ENCODE measurements at places on chromosomes 5 and 9.

DNA sequence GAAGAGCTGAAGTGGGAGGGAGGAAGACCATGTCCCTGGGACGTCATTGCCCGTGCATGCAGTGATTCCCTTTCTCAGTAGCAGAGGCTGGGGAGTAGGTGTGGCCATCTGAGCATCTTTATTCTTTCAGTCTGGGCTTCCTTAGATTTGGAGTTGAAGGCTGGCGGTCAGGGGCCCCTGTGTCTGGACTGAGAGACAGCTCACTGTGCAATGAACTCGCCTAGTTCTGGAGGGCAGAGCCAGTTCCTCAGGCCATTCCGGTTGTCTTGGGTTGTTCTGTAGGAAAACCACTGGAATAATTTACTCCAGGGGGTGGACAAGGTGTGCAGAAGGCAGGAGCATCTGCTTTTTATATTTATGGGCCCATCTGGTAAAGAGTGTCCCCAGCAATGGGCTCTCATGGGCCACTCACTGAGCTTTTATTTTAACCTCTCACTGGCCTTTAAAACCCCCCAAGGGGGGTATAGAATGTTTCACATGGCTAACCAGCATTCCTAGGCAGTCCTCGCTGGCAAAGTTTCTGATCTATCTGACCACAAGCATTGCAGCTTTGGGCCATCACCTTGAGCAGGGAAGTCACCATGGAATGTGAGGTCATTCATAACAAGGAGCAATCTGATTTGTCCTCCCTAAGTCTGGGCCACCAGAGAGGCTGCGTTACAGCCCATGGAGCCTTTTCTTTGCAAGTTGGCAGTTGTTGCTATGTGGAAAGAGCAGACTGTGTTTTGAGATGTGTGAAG lies 9.2 kb downstream of the STC2 start:
- DNase-seq: no peak

DNA sequence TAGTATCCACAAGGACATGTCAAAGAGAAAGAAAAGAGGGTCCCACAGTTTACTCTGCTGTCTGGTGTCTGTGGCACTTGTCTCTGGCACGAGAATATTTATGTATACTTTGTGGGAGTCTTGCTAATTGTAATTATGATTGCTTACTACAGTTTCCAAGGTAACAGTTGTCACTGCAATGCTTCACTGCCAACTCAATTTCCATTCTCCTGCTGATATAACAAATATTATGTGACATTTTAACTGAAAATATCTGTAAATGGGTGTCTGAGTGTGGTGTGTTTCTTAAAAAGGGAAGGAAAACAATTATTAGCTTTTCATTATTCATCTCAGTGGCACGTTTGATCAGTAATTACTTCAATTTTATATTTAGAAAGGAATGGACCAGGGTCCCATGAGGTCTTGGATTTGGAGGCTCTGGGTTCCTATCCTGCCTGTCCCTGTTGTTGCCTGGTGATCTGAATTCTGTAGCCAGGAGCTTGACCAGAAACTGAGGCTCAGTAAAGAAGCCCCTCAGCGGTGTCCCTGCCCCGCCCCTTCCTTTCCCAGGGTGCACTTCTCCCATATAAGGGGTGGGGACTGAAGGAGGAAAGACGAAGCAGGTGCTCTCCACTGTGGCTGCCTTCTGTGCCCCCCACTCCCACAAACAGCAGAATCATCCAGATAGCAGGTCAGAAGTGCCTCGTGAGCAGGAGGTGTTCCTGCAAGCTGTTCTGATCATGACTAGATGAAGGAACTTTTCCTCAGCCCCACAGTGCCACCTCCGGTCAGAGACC lies 137.3 kb upstream of the KIF2A start:
- DNase-seq: no peak

- DNase-seq: no peak
These were observed 122.0 kb upstream of the STC2 start for GRCh38 chr5:173450188-173450587.

GRCh38 chr5:103938146-103938695 lies 375.6 kb upstream of the NUDT12 start:
- DNase-seq: no peak

GRCh38 chr9:126663661-126664072 lies 49.9 kb downstream of the LMX1B start:
- DNase-seq: no peak

GRCh38 chr5:143412661-143413342 lies 9.3 kb upstream of the NR3C1 start:
- DNase-seq: no peak

DNA sequence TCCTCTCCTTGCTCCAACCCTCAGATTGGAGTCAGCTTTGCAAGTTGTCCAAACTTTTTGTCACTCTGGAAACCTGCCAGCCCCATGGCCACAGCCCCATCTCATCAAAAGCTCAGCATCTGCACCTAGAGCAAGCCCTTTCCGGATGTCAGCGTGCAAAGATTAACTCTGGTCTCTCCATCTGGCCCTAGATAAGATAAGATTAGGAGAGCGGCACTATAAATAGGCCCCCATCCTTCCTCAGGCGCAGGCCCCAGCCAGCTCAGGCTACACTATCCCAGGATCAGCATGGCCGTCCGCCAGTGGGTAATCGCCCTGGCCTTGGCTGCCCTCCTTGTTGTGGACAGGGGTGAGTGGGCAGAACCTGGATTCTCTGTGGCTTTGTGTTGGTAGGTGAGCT lies at the start of gene SPINK4:
TSS of gene SPINK4 (plus strand) at position 247 of the 400 bp plus-strand sequence. CDS start at position 289, 42 bp downstream.
- DNase-seq: no peak

DNA sequence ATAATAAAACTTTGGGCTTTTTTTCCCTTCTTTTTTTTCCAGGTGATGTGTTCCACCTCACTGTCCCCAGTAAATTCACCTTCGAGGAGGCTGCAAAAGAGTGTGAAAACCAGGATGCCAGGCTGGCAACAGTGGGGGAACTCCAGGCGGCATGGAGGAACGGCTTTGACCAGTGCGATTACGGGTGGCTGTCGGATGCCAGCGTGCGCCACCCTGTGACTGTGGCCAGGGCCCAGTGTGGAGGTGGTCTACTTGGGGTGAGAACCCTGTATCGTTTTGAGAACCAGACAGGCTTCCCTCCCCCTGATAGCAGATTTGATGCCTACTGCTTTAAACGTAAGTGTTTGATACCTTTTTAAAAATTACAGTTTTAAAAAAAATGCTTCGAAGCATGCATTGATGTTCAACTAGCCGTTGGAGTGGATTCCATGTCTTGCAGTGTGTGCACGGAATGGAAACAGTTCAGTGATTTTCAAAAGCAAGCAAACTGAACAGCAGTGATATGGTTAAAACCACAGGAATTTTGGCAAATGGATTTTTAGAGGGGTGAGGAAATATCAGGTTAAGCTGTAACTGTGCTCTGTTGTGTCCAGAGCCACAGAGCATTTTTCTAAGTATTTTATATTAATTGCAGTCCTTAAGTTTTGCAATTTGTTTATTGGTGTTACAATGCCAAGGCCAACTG lies 40.7 kb downstream of the VCAN start:
- no peak for DNase-seq

DNA sequence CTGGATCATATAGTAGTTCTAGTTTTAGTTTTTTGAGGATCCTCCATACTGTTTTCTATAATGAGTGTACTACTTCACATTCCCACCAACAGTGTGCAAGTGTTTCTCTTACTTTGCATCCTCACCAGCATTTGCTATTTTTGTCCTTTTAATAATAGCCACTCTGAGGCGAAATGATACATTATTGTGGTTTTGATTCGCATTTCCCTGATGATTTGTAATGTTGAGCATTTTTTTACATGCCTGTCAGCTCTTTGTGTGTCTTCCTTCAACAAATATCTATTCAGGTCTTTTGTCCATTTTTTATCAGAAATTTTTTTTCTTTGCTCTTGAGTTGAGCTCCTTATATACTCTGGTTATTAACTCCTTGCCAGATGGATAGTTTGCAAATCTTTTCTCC lies 114.0 kb downstream of the ADAMTSL1 start:
- no peak for DNase-seq

DNA sequence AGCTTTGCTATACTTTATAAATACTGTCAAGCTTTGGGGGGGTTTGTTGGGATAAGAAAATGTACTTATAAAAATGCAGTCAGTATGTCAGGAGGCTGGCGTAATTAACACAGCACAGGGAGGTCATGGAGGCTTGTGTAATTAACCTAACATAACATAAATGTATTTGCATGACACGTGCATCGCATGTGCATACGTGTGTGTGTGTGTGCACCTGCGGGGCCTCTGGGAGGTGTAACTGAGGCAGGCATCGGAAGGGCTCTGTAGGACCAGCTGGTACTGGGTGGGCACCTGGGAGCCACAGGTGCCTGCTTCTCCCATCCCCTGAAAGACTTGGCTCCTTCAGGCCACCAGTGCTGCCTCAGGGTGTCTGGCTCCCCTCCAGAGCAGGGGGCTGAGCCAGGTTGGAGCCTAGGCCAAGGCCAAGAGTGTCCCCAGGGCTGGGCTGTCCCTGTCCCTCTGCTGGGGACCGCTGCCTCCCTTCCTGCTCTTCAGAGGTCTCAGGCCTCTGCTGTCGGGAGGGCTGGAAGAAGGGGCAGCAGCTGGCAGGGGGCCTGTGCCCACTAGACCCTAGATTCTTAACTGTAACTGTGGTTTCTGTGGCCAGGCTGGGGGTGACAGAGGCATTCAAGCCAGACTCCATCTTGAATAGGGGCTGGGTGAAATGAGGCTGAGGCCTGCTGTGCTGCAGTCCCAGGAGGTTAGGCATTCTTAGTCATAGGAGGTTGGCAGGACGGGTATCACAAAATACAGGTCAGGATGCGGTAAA lies 9.0 kb downstream of the FCN2 start:
- no peak for DNase-seq

- no peak for DNase-seq
These were observed 14.4 kb upstream of the TMOD1 start for GRCh38 chr9:97487107-97487506.

DNA sequence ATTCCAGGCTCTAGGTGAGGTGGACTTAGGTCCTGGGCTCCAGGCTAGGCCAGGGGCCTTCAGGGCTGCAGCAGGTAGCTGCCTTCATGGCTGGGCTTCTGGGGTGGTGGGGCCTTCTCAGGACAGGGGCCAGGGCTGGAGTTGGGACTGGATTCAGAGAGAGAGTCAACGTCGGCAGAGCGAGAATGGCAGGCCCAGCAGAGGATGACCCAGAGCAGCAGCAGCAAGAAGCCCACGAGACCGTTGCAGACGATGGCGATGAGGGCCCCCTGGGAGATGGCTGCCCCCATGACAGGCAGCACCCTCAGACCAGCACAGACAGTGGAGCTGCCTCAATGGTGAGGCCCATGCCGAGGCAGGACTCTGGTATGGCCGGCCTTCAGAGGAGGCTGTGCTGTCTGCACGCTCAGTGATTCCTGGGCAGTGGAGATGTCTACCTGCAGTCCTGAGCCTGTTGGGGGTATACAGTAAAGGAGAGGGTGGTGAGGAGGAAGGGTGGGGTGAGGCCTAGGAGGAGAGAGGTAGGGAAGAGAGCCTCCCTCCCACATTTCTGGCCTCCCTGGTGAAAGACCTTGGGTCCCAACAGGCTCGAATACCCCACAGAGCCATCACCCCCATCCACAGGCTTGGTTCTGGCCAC lies 1.3 kb downstream of the ENHO start:
- no peak for DNase-seq

DNA sequence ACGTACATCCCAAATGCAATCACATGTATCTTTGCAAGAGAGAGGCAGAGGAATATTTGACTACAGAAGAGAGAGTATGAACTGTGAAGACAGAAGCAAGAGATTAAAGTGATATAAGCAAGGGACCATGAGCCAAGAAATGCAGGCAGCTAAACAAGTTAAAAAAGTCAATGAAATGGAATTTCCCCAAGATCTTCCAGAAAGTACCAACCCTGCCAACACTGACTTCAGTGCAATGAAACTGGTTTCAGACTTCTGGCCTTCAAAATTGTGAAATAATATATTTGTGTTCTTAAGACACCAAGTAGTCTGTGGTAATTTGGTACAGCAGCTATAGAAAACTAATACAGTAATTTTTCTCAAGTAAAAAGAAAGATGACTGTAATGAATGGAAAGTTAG lies 20.9 kb downstream of the FOXI1 start:
- no peak for DNase-seq

- DNase-seq: no peak
These were observed 114.1 kb downstream of the PCSK5 start for GRCh38 chr9:76004526-76004925.

GRCh38 chr9:9881692-9882091 lies 731.1 kb downstream of the PTPRD start:
- no peak for DNase-seq

- DNase-seq: no peak
These were observed 100.2 kb downstream of the PIK3R1 start for GRCh38 chr5:68315679-68316271.

GRCh38 chr9:83199240-83199639 lies 136.3 kb upstream of the RASEF start:
- DNase-seq: peak; percentile 57

GRCh38 chr9:108271646-108272348 lies 584.0 kb downstream of the ACTL7B start:
- DNase-seq: no peak

All from anterior cingulate cortex (tissue), 58 donors.